ENCODE measurements at places on chromosomes 5 and 9.

DNA sequence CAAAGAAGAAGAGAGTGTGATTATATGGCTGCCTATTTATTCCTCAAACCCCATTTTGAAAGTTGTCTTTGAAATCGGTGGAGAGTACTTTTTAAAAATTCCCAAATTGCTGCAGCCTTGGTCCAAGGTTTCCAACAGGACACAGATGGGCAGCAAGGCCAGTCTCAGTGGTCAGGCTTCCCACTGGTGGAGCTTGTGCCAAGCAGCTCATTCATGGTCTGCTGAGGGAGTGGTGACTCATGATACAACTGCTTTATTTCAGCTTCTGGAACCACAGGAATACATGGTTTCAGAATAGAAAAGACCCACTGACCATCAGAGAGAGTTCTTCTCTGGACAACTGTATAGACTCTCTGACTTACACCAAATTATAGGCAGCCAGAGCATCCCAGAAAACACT, 673.1 kb upstream of the KLF4 start:
- H3K27ac ChIP-seq: no peak overlapping the region
- no peak overlapping the region for H3K4me3 ChIP-seq
- H3K27me3 ChIP-seq: no peaks in the 10 kb centered on the region
- no peaks in the 10 kb centered on the region for H3K4me1 ChIP-seq

DNA sequence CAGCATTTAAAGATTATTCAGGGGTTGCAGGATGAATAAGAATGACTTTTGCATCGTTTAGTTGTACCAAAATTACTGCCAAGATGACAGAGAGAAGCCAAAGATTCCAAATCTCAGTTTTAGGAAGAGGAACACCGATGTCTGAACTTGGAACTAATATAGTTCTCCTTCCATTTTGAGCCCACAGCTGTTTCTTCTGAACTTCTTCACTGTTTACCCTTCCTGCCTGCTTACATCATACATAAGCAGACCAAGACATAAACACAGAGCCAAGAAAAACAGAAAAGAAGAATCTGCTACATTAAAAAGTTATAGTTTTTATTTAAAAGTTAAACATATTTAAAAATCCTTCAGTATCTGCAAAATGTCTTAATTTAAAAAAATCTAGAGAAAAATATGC, 146.9 kb upstream of the RAPGEF1 start:
- no peaks in the 10 kb centered on the region for H3K27me3 ChIP-seq
- H3K36me3 ChIP-seq: peaks cover 13% of the 10 kb centered on the region
- no peak overlapping the region for H3K4me3 ChIP-seq
- H3K27ac ChIP-seq: no peak overlapping the region
- H3K4me1 ChIP-seq: peaks cover 6% of the 10 kb centered on the region
- DNase-seq: no peak

- DNase-seq: no peak
- H3K4me1 ChIP-seq: peaks cover 66% of the 10 kb centered on the region
- H3K27ac ChIP-seq: peak overlapping the region; percentile 99
- H3K27me3 ChIP-seq: no peaks in the 10 kb centered on the region
Measured at GRCh38 chr9:120841930-120842684, 615 bp downstream of the PSMD5 start.

DNA sequence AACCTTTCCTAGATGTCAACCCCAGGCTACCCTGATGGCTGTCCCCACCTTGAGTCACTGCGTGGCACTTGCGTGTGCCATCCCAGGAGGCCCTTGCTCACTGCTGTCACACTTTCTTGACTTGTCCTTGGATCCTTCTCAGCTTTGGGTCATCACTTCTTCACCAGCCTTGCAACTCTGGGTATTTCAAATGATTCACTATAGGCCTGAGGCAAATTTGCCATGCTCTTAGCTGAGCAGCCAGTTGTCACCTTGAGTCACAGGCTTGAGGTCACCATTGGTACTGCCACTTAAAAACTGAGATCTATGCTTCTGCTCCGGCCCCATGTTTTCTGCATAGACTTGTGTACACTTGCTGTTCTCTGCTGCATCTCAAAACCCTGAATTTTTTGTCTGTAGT, 84.7 kb downstream of the BASP1 start:
- H3K4me3 ChIP-seq: no peak overlapping the region
- H3K27me3 ChIP-seq: no peaks in the 10 kb centered on the region
- no peaks in the 10 kb centered on the region for H3K36me3 ChIP-seq
- DNase-seq: no peak
- no peak overlapping the region for H3K27ac ChIP-seq

GRCh38 chr5:7682379-7682778, 168.6 kb downstream of the CFAP90 start:
- no peak overlapping the region for H3K4me3 ChIP-seq
- no peak overlapping the region for H3K27ac ChIP-seq
- H3K4me1 ChIP-seq: no peaks in the 10 kb centered on the region
- H3K27me3 ChIP-seq: no peaks in the 10 kb centered on the region
- DNase-seq: no peak

DNA sequence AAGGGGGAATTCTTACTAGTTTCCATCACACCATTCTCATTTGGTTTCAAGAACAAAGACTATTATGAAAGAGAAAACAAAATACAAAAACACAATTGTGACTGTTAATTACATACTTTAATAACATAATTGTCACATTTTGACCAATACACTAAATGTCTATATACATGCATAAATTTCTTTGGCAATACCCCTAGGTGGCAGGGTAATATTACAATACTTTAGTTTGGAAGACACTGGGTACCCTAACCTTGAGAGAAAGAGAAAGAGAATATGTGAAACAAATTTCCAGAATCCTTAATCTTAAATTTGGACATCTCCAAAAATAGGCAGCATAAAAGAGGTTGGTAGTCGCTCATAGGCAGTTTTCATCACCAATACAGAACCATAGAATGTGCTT, 619.6 kb upstream of the ADAMTS16 start:
- no peaks in the 10 kb centered on the region for H3K27me3 ChIP-seq
- DNase-seq: no peak
- no peaks in the 10 kb centered on the region for H3K4me1 ChIP-seq
- H3K27ac ChIP-seq: no peak overlapping the region

- H3K4me3 ChIP-seq: no peak overlapping the region
- H3K27me3 ChIP-seq: no peaks in the 10 kb centered on the region
- no peaks in the 10 kb centered on the region for H3K4me1 ChIP-seq
- H3K36me3 ChIP-seq: no peaks in the 10 kb centered on the region
- DNase-seq: no peak
Measured at GRCh38 chr5:144567421-144567780, 396.7 kb downstream of the KCTD16 start.

- H3K27ac ChIP-seq: no peak overlapping the region
- H3K36me3 ChIP-seq: no peaks in the 10 kb centered on the region
- DNase-seq: no peak
- peaks cover 27% of the 10 kb centered on the region for H3K27me3 ChIP-seq
Measured at GRCh38 chr5:150105928-150106615, 19.7 kb upstream of the CSF1R start.

All from central memory CD8-positive, alpha-beta T cell (primary cell).